Tibial artery (tissue), 4 donors: ENCODE measurements at places on chromosomes 3 and 15.

GRCh38 chr3:123385981-123386380 lies 62.9 kb downstream of the ADCY5 start:
- peak; percentile 37 for DNase-seq
- no peaks in the 10 kb centered on the region for H3K27me3 ChIP-seq
- peaks cover 74% of the 10 kb centered on the region for H3K4me1 ChIP-seq
- H3K4me3 ChIP-seq: no peak overlapping the region
- no peaks in the 10 kb centered on the region for H3K36me3 ChIP-seq

- H3K27me3 ChIP-seq: no peaks in the 10 kb centered on the region
- DNase-seq: peak; percentile 94
- H3K4me3 ChIP-seq: no peak overlapping the region
- peak overlapping the region; percentile 61 for H3K27ac ChIP-seq
Observed at GRCh38 chr3:13518516-13518953, 30.4 kb upstream of the FBLN2 start.

DNA sequence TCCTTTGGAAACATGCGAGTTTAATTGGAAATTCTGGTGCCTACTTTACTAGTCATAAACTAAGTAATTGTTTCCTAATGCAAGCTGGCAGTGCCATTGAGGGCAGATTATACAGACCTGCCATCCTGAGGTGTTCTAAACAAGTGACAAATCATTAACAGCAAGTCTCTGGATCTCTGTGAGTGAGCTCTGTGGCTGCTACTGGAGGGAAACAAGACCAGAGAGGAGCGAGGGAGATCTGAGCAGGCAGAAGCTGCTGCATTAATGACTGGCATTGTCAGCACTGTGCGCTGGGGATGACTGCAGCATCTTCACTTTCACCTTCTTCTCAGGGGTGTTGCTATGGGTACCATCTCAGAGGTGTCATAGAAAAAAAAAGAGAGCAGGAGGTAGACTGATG lies 308.4 kb upstream of the DPH6 start:
- H3K4me3 ChIP-seq: no peak overlapping the region
- no peaks in the 10 kb centered on the region for H3K4me1 ChIP-seq
- no peaks in the 10 kb centered on the region for H3K27me3 ChIP-seq

DNA sequence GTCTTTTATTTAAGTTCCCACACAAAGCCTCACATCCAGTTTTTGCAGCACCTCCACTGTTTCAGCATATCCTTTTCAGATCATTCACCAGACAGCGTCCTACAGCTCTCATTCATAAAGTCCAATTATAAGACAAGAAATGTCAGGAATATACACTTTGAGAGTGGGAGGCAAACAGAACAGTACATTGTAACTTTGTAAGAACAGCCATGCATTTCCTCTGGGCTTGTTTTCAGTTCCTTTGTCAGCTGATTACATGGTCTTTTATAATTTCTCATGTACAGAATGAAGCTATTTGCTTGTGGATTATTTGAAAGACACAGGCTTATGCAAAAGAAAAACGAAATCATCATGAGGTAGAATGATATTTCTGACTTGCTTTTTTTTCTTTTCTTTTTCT lies 85.7 kb downstream of the SOX2 start:
- DNase-seq: no peak
- no peaks in the 10 kb centered on the region for H3K4me1 ChIP-seq
- H3K27me3 ChIP-seq: no peaks in the 10 kb centered on the region
- H3K4me3 ChIP-seq: no peak overlapping the region
- no peak overlapping the region for H3K27ac ChIP-seq
- H3K36me3 ChIP-seq: no peaks in the 10 kb centered on the region

- no peak overlapping the region for H3K27ac ChIP-seq
- no peaks in the 10 kb centered on the region for H3K4me1 ChIP-seq
- DNase-seq: no peak
- no peaks in the 10 kb centered on the region for H3K36me3 ChIP-seq
Observed at GRCh38 chr3:103295974-103296570, 861.3 kb downstream of the ZPLD1 start.

- no peak overlapping the region for H3K4me3 ChIP-seq
- H3K4me1 ChIP-seq: no peaks in the 10 kb centered on the region
- no peak for DNase-seq
- no peak overlapping the region for H3K27ac ChIP-seq
- H3K27me3 ChIP-seq: no peaks in the 10 kb centered on the region
Observed at GRCh38 chr3:61066800-61067199, 184.5 kb downstream of the FHIT start.

GRCh38 chr3:127546970-127547733 lies 43.4 kb downstream of the TPRA1 start:
- no peak for DNase-seq
- H3K4me3 ChIP-seq: peak overlapping the region; percentile 62
- H3K36me3 ChIP-seq: no peaks in the 10 kb centered on the region
- H3K4me1 ChIP-seq: peaks cover 14% of the 10 kb centered on the region

DNA sequence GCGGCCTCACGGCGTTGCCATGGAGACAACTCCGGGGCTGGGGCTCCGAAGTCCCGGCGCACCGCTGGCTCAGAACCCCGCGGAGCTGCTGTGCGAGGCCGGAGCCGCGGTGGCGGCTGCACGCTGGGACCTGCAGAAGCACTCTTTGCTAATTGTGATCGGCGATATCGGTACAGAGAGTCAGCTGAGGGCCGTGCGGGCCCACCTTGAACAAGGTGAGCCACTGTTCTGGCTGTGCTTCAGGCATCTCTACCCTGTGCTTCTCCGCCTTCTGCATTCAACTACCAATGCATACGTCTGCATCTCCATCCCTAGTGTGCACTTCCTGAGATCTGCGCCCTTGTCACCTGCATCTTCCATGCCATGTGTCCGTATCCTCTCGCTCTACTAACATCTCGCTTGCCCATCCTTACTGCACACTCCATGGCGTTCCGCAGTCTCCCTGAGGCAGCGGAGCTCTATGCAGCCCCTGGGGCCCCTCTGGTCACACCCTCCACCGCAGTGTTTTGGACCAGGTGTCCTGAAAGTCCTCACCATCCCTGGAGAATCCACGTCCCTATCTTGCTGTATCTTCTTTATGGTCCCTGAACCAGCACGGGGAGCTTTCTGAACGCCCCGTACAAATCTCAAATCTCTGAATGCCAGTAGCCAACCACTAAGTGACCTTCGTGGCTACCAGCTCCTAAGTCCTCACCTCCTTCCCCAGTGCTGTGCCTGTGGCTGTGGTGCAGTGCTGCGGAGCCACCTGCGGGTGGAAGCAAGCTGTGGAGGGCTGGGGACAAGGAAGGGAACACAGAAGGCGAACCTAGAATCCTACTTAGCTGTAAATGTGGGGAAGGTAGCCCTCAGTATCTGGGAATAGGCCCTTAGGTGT lies 6.2 kb upstream of the MAP1A start:
- H3K36me3 ChIP-seq: no peaks in the 10 kb centered on the region
- H3K27me3 ChIP-seq: no peaks in the 10 kb centered on the region
- H3K4me1 ChIP-seq: peaks cover 29% of the 10 kb centered on the region
- H3K4me3 ChIP-seq: peak overlapping the region; percentile 64
- DNase-seq: peak; percentile 54

DNA sequence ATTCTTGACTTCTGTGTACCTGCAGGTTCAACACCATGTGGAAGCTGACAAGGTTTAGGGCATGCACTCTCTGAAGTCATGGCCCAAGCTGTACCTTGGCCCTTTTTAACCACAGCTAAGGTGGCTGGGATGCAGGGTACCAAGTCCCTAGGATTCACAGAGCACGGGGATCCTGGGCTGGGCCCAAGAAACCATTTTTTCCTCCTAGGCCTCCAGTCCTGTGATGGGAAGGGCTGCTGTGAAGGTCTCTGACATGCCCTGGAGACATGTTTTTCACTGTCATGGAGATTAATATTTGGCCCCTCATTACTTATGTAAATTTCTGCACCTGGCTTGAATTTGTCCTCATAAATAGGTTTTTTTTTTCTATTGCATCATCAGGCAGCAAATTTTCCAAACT lies 937.5 kb upstream of the ROBO1 start:
- DNase-seq: no peak
- H3K36me3 ChIP-seq: no peaks in the 10 kb centered on the region
- no peaks in the 10 kb centered on the region for H3K4me1 ChIP-seq
- no peak overlapping the region for H3K27ac ChIP-seq
